ENCODE measurements at places on chromosomes 6 and 20.

DNA sequence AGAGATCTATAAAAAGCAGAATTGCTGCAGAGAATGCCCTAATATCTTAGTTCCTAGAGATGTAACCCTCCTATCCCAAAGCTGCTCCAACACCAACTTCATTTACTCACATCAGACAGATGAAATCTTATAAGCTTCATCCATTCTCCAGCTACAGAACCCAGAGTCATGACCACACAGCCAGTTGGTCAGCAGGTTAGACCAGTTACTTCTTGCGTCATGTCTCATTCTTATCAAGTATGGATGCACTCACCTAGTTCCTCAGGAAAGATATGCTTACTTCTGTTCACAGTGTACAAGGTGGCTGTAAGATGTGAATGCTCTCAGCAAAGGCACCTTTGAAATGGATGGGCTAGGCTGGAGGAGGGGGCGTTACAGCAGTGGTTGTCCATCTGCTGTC is 47.9 kb upstream of the ISM1 start:
- DNase-seq: no peak

DNA sequence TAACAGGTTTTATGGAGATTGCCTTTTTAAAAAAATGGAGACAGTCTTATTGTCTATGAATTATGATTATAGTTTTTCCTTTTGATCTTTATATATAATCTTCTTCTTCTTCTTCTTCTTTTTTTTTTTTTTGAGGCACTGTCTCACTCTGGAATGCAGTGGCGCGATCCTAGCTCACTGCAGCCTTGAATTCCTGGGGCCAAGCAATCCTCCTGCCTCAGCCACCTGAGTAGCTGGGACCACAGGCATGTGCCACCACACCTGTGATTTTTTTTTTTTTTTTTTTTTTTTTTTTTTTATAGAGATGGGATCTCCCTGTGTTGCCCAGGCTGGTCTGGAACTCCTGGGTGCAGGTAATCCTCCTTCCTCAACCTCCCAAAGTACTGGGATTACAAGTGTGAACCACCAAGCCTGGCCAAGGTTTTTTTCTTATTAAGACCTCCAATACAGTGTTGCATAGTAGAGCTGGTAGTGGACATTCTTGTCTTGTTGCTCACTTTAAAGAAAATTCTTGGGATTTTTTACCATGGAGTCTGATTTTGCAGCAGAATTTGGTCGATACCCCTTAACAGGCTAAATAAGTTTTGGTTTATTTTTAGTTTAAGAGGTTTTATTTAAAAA is 46.5 kb downstream of the STK4 start:
- no peak for DNase-seq

- no peak for DNase-seq
Observed at GRCh38 chr6:42306439-42307140, 88.9 kb upstream of the MRPS10 start.

GRCh38 chr6:11789744-11790143 is 11.1 kb upstream of the ADTRP start:
- no peak for DNase-seq

- DNase-seq: no peak
Observed at GRCh38 chr6:145187491-145188206, 547.7 kb downstream of the EPM2A start.

- DNase-seq: peak; percentile 33
Observed at GRCh38 chr6:16723826-16724225, 37.4 kb downstream of the ATXN1 start.

All from T-helper 22 cell (primary cell).